ENCODE measurements at places on chromosomes 2 and 18.

DNA sequence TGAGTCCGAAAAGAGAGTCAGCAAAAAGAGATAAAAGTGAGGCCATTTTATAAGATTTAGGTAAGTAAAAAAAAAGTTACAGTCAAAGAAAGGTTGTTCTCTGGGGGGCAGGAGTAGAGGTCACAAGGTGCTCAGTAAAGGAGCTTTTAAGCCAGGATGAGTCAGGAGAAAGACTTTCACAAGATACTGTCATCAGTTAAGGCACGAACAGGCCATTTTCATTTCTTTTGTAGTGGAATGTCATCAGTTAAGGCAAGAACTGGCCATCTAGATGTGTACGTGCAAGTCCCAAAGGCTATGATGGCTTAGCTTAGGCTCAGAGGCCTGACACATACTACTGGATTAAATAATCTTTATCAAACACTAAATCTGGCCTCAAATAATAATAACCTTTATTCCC lies 1207.3 kb upstream of the FAM98A start:
- no peak for DNase-seq

GRCh38 chr2:120392923-120393322 lies 47.0 kb downstream of the INHBB start:
- DNase-seq = no peak

DNA sequence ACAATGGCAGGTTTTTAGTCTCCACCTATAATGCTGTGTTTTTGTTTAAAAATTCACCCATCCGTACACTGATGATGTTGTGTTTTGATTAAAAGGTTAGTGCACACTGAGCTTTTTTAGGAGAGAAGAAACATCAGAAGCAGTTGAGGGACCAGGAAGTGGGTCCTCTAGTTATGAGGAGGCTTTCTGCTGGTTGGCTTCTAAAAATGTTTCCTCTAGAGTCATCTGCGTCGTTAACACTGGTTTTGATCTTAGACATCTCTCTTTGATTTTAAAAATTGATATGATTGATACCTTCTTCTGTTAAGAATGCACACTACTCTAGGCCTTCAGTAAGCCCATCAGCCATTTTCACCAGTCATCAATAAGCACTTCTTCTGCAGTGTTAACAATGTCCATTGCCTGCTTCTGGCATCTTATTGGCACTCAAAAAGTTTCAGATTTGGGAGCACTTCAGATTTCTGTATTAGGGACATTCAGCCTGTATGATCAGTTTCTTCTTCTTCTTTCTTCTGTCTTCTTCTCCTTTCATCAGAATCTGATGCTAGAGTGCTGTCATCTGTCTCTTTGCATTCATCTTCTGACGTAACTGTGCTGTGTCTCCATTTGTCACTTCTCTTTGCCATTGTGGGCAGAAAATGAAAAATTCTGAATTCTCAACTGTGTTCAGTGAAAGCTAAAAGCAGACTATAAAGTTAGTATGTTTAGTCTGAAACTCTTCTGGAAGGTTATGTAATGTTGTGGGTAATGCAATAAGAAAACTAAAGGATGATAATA lies 56.3 kb downstream of the PHLPP1 start:
- DNase-seq = no peak

- no peak for DNase-seq
Observed at GRCh38 chr18:51617167-51617566, 419.7 kb upstream of the MEX3C start.

DNA sequence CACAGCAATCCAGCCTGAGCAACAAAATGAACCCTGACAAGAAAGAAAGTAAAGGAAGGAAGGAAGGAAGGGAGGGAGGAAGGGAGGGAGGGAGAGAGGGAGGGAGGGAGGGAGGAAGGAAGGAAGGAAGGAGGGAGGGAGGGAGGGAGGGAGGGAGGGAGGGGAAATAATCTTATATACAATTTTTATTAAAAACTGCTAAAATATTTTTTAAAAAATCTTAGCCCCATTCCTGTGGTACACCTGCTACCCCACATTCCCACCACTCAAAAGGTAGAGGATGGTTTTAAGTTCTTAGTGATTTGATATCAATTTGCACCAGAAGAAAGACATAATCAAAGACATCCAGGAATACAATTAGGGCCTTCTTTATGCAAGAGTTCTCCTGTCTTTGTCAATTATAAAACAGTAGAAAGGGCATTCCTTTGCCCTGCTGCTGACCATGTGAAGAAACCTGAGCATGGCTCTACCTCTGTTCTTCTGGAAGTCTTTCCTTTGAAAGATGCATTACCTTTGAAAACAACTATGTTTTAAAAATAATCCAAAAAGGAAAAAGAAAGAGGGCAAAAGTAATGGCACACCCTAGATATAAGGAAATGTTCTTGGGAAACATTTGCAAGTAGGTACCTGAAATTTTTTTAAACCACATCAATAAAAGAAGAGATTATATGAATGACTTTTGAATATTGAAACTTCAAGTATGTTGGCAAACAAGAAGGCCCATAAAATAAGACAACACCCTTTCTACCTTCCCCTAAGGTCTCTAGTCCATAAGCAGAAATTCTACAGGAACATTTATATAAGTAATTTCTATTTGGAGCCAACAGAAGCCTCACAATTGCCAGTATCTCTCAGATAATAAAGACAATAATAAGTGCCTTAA lies 33.7 kb upstream of the ACVR2A start:
- DNase-seq = no peak

DNA sequence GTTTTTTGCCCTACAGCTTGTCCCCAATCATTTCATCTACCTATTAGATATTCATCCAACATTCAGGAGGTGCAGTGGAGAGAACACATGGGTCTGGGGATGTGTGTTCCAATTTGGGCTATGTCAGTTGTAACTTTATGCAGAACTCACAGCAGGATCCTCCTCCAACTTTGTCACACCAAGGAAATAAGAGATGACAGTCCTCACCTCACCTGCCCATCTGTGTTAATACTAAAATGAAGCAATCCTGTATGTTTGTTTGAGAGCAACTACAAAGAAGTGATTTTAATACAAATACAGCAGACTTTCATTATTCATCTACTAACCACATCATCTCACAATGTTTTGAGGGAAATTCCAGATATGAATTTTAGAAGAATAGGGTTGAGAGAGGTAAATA lies 126.7 kb downstream of the ARHGAP15 start:
- DNase-seq = no peak

GRCh38 chr18:62957885-62958472 lies 242.6 kb downstream of the PHLPP1 start:
- no peak for DNase-seq

GRCh38 chr2:217685255-217685605 lies 317.6 kb downstream of the TNS1 start:
- DNase-seq = no peak

- no peak for DNase-seq
Observed at GRCh38 chr18:48913201-48913600, 37.6 kb downstream of the SMAD7 start.

DNA sequence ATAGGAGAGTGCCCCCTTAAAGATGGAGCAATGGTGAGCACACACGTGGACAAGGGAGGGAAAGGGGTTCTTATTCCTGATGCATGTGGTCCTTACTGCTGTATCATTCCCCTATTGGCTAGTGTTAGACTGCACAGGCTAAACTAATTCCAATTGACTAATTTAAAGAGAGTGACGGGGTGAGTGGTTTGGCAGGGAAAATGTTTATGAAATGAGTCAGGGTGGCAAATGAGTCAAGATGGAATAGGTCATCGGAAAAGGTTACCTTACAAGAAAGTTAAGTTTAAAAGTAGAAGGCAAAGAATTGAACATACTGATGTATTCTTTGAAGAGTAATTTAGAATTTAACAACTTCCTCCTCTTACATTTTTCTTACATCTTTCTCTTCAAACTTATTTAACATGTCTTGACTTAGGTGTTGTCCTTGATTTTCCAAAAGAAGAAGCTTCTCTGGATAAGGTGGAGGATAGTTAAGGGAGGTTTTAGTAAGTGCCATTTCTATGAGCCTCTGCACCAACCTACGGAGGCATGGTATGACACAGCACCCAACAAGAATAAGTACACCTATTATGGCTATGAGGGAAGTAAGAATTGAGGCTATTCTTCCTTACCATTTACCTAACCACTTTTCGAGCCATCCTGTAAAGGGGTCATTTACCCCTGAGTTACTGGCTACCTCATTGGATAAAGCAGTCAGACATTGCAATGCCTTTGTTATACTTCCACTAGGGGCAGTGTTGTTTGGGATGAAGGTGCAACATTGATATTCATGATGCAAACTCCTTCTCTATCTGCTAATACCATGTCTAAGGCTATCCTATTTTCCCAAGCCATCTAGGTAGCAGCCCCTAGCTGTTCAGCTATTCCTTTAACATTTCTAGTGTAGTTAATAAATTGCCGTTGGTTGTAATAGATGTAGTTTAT lies 1345.8 kb upstream of the LRRTM1 start:
- no peak for DNase-seq

- DNase-seq = no peak
Observed at GRCh38 chr2:219829667-219830352, 202.4 kb downstream of the SLC4A3 start.

DNA sequence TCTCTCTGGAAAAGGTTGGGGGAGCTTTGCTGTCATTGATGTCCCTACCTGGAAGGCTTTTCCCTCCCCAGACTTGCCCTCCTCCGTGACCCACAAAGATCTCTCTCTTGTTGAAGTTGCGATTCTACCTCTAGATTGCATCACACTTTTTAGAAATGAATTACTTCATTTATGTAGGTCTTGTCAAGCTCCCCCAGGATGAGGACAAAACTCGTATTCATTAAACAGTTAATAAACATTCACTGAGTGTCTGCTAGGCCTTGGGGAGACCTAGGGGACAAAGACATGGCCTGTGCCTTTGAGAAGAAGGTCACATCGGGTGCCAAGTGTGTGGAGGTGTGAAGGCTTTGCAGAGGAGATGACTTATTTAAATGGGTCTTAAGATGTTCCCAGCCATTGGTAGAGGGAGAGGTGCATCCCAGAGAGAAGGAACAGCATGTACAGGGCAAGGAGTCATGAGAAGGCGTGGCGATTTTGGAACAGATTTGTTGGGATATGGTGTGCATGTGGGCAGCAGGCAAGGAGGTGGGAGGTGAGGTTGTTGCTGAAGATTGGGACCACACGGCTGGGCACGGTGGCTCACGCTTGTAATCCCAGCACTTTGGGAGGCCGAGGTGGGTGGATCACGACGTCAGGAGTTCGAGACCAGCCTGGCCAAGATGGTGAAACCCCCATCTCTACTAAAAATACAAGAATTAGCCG lies 9.8 kb upstream of the YWHAQ start:
- DNase-seq = no peak

GRCh38 chr2:232611559-232612218 lies 21.7 kb upstream of the EFHD1 start:
- no peak for DNase-seq

DNA sequence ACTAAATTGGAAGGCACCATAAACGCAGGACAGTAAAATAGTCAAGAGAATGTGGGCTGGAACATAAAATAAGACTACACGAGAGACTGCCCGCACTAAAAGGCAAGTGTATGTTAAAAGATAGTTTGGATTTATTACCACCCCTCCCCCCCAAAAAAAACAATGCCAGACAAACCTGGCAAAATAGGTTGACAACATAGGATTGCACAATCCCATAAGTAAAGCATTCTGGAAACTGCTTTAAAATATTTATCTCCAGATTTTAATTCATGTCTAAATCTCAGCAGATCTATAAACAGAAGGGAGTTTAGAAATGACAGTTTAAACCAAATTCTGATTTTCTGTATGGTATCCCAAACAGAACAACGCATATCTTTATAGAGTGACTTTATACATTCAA lies 455.1 kb downstream of the ERBB4 start:
- no peak for DNase-seq

DNA sequence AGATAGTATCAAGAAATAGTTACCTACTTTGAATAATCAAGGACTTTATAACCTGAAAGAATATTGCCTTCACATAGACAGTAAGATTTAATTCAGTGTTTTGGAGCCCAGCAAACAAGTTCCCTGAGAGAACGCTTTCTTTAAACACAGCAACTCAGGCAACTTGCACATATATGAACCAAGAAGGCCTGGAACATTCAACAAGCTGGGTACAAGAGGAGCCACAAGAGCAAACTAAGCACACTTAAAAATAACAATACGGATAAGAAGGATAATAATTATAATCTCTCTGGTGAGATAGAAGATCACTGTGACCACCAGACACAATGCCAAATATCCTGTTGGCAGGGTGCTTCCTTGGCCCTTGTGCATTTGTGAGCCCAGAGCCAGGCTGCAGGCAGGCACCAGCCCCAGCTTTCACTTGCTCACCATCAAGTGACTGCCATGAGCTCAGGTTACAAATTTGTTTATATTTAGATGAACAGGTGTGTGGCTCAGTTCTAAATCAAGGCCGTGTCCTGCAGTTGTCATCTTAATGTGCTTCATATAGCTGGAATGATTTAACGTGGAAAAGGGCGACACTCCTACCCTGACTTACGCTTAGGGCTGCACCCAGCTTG lies 446.6 kb downstream of the IRS1 start:
- DNase-seq = no peak

- DNase-seq = no peak
Observed at GRCh38 chr2:101223814-101224231, 28.9 kb upstream of the CNOT11 start.

DNA sequence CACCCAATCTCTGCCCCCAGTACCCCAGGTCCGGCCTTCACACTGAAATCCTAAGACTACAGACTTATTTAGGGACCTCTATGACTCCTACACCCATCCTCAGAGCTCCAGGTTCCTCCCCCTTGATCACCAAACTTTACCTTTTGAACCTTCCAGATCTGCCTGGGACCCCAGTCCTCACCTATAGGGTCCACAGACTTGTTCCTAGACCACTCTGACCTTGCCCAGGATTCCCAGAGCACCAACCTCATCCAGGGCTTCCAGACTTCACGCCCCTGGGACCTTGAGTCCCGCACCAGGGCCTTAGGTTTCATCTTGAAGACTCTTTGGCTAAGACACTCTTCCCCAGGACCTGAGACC lies 462 bp downstream of the CHCHD5 start:
- no peak for DNase-seq

Measured in left renal cortex interstitium (tissue), 4 donors.